Activated CD8-positive, alpha-beta memory T cell treated with anti-CD3 and anti-CD28 coated beads for 1 hour (primary cell): ENCODE measurements at places on chromosomes 3 and 15.

DNA sequence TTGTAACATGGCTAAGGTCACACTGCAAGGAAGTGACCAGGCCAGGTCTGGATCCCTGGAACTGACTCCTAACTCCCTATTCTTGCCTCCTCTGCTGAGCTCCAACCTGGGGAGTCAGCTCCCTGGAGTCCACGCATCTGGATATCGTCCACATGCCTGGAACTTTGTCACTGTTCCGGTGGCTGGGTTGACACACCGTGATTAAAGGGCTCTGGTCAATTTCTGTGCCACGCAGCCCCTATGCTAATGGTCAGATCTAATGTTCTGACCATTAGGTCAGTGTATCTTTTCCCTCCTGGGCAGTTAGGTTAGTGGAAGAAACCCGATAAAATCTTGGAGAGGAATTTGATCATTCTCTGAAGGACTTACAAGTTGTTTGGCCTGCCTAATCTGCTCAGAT lies 1.6 kb upstream of the TPM1 start:
- no peak for DNase-seq

DNA sequence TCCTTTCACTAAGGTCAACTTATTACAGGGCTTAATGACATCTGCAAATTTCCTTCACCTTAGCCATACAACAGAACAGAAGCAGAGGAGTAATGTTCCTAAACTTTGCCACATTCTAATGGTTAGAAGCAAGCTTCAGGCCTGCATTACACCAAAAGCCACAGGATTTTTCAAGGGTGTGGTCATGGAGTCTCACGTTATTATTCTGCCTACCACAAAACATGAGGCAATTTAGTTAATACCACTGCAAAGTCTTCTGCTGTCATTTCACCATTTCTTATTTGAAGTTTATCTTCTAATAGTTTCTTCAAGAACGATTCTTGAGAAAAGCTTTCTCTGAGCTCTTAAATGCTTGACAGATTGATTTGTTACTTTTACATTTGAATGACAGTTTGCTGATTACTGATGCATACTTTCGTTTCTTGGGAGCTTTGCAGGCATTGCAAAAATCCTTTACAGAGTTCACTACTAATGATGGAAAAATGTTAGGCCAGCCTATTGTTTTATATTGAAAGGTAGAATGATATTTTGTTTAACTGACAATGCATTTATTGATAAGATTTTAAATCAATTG lies 1257.1 kb downstream of the NSUN3 start:
- no peak for DNase-seq

- no peak for DNase-seq
These were observed 608.1 kb upstream of the UBE2E2 start for GRCh38 chr3:22594990-22595389.

DNA sequence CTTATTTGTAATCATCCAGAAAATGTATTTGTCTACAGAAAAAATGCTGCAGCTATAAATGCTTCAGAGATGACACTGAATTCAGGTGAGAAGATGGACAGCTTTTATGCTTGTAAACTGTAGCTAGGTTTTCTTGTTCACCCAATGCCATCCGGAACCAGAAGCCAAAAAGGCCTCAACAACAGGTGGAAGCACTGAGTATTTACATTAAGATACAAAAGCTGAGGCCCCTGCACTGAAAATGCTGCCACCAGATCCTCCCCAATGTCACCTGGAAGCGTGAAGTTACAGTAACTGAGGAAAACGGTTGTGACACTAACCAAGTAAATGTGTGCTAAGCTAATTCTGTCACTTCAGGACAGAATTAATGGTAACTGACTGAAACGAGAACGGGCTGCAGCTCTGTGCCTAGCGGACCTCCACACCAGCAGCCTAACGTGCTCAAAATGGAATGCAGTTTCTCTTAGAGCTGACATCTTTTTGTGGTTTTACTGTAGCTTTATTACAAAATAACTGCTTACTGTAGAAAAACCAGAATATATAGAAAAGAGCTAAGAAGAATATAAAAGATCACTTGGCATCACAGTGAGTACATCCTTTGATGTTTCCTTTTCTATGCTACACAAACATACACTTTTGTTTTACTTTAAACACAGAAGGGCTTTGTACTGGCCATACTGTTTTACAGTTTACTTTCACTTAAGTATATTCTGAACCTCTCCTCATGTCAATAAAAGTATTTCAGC lies 7.6 kb downstream of the CHSY1 start:
- no peak for DNase-seq

GRCh38 chr3:59839810-59840515 lies 790.1 kb upstream of the CFAP20DC start:
- DNase-seq = no peak

DNA sequence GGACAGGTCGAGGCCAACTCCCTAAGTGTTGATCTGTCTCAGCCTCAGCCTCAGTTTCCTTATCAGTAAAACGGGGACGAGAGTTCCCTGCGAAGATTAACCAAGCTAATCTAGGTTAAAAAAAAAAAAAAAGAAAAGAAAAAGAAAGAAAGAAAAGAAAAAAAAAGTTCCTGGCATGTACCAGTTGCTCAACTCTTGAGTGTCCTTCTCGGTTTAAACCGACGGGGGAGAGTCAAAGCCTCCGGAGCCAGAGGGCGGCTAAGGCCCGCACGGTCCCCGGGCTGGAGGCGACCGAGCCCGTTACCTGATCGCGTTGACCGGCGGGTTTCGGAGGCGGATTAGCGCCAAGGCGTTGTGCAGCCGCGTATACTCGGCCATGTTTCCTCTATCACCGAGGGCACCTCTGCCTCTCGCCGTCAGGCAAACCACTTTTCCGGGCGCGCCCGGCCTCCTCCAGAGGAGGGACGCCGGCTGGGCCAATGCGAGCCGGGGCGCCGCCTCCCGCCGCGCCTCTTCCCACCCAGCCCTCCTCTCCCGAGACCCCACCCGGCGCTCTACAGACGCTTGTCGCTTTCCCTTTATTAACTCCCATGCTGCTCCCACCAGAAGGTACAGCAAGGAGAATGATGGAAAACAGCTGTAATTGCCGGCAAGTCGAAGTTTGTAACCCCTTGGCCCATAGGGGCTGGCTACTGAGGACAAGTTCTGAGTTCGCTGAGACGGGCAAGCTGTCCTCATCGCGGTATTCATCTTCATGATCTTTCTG lies at the start of gene EHHADH:
TSS of gene EHHADH (minus strand) at position 405 of the 766 bp plus-strand sequence. CDS start at position 378, 27 bp downstream.
- peak; percentile 44 for DNase-seq

DNA sequence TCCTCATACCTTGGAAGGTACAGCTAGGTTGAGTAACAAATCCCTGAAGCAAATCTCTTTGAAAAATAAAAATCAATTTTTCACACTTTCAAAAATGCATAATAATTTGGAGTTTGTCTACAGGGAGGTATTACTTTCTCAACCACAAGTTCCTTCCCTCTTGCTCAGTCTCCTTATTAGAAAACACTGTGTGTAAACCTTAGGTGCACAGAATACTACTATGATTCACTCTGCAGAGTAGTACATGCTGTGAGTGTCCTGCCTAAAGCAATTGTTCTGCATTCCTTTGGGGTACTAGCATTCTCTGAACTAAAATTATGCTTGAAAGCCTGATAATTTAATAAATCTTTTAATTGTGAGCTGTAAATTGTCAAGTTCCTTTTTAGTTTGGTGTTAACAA lies 115.9 kb upstream of the EPHA3 start:
- no peak for DNase-seq

DNA sequence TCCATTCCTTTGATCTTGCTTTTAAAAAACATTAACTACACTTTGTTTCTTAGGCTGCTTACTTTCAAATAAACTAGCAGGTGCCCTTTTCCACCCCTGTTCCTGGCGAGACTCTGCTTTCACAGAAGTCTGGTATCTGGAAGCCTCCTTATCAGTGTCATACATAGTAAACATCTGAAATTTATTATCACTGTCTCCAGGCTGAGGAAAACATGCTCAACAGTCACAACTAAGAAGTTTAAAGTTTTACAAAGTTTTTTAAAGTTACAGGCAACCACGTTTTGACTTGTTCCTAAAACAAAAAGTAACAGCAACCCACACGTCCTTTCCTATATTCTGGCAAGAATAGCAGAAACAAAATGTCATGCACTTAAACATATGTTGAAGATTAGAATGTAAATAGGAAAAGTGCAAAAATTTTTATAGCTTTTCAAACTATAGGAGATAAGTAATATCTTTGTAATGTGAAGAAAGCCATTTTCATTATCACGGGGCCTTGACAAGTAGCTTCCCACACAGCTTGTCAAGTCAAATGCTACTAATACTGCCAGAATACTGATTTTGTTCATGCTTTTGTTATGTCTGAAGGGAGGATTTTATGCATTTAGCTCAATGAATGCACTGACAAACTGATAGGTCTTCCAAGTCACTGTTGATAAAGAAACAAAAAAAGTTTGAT lies 275.2 kb upstream of the KCNMB2 start:
- DNase-seq = no peak

- DNase-seq = no peak
These were observed 165.8 kb downstream of the NUP210 start for GRCh38 chr3:13254028-13254951.

DNA sequence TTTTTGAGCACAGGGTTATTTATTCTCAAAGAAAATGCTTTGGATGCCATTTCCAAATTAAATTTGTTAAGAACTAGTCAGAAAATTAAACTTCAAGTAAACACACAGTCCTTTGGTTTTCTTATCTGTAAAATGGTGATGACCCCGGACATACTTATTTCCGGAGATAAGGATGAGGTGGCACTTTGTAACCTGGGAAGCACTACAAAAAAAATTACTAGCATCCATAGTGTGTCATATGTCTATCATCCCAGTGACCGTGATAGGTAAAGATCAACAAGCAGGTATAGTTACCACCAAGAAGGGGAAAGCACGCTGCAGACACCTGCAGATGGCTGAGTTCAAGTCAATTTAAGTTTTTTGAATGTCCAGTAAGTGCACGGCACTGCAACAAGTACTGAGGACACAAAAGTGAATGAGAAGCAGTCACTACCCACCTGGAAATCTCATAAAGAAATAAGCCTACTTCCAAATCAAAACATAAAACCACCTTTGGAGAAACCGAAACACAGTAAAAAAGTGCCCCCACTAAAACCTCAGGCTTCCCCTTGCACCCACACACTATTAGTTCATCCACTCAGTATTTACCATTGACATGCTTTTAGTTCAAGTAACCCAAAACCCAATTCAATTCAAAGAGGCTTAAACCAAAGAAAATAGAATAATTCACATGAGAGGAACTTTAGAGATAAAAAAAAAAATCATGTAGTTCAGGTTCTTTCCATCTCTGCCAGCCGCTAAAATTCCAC lies 24.6 kb downstream of the SEMA5B start:
- DNase-seq = no peak

DNA sequence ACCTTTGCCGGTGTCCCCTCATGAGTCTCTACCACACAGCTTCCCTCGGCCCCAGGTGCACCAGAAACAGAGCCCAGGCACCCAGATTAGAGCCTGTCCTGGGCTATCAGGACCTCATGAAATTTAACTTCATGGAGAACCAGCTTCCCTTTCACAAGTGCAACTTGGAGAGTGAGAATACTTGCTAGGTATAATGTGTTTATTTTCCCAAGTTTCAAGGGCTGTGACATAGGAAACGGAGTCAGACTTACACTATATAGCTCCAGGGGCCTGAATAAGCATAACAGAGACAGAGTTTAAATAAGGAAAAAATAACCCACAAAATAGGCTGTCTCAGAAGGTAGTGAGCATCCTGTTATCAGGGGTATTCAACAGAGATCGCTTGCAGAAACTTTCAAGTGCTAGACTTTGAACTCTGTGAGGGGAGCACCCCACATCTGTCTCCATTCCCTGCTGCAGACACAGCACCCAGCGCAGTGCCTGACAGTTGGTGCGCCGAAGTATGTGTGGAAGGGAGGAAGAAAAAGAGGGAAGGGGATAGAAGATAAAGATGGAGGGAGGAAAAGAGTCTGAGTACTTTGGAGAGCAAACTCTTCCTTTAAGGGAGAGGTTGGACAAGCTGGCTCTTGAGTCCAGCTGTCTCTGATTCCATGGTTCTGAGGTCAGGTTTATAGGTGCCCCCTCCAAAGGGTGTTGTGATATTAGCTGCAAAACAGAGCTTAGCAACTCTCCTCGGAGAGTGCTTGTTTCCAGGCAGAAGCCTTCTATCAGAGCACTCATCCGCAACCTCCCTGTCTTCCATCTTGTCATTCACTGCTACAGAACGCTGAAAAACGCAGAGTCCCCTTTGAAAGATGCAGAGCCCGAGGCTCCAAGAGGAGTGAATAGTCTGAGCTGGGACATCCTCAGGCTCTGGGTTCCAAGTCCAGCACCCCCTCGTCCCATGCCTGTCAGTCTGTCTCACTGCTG lies 84.8 kb downstream of the CPN2 start:
- DNase-seq = no peak

- no peak for DNase-seq
These were observed at the start of gene FSD2 for GRCh38 chr15:82805994-82806406. Gene FSD2 (minus strand): TSS chr15:82806069. CDS start chr15:82787390, 18,679 bp downstream.

DNA sequence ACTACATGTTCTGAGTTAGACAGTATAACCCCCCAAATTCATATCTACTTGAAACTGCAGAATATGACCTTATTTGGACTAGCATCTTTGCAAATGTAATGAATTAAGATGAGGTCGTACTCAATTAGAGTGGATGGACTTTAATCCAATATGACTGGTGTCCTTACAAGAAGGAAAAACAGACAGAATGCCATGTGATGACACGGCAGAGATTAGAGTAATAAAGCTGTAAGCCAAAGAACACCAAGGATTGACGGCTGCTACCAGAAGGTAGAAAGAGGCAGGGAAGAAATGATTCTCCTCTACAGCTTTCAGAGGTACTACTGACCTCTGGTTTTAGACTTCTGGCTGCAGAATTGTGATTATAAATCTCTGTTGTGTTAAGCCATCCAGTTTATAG lies 30.3 kb downstream of the GALK2 start:
- no peak for DNase-seq

DNA sequence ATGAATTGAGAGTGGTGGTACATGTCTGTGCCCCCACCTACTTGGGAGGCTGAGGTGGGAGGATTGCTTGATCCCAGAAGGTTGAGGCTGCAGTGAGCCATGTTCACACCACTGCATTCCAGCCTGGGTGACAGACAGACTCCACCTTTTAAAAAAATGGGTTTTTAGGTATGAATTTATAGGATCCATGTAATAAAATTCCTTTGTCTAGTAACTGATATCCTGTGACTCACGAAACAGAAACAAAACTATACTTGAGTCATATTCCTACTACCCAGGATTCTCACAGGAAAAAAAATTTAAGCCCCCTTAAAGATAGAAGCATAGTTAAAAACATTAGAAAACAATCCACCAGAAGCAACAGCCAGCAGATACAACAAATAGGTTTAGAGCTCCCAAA lies 10.0 kb upstream of the CRTC3 start:
- no peak for DNase-seq

GRCh38 chr3:28022916-28023315 lies 218.5 kb upstream of the CMC1 start:
- DNase-seq = no peak

GRCh38 chr3:23594066-23594465 lies 211.7 kb upstream of the UBE2E1 start:
- no peak for DNase-seq

- no peak for DNase-seq
These were observed 50.9 kb upstream of the SPRED1 start for GRCh38 chr15:38201714-38202113.

- no peak for DNase-seq
These were observed 105.4 kb downstream of the TLE3 start for GRCh38 chr15:69992348-69992747.
